ENCODE measurements at places on chromosomes 12 and 14.

- DNase-seq, result peak; percentile 58
Measured at GRCh38 chr14:75277815-75278421, 710 bp upstream of the FOS start.

GRCh38 chr12:47725893-47726292 is 603 bp upstream of the ENDOU start:
- no peak for DNase-seq

GRCh38 chr12:107356266-107356936 is 263.1 kb upstream of the CRY1 start:
- no peak for DNase-seq

GRCh38 chr12:6376079-6376869 is 911 bp upstream of the SCNN1A start:
- no peak for DNase-seq

GRCh38 chr14:93368996-93369712 is 22.2 kb downstream of the COX8C start:
- no peak for DNase-seq

GRCh38 chr12:56130876-56131275 is 2.8 kb downstream of the ESYT1 start:
- DNase-seq, result no peak

DNA sequence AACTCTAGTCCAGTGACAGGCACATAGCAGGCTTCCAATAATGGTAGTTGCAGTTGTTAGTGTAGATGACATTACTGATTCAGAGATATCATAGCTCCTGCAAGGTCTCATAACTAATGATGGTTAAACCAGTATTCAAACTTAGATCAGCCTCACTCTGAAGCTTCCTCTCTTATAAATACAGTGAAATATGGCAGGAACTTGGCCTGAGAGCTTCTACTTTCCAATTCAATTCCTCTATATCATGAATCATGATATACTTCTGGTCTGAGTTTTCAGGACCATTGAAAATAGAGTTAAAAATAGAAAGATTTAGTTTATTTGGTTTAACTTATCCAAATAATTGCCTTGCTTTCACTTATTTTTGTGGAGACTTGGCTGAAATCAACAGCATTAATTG is 167.5 kb upstream of the NOVA1 start:
- DNase-seq, result no peak

- DNase-seq, result no peak
Measured at GRCh38 chr12:107654873-107655272, 30.7 kb upstream of the PWP1 start.

GRCh38 chr14:69586404-69586803 is 11.7 kb upstream of the CCDC177 start:
- DNase-seq, result no peak

DNA sequence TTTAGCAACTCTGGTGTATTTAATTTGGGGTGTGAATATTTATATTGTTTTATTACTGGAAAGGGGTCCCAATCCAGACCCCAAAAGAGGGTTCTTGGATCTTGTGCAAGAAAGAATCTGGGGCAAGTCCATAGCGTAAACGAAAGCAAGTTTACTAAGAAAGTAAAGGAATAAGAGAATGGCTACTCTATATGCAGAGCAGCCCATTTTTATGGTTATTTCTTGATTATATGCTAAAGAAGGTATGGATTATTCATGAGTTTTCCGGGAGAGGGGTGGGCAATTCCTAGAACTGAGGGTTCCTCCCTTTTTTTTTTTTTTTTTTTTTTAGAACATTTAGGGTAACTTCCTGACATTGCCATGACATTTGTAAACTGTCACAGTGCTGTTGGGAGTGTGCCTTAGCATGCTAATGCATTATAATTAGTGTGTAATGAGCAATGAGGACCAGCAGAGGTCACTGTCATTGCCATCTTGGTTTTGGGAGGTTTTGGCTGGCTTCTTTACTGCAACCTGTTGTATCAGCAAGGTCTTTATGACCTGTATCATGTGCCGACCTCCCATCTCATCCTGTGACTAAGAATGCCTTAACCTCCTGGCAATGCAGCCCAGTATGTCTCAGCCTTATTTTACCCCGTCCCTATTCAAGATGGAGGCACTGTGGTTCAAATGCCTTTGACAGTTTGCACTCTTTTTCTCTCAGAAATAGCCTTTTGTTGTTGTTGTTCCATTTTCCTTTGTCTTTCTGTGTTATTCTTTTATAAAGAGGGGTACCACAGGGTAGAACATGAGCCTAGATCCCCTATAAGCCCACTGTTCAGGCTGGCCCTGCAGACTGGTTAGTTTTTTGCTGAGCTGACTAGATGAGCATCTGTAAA is 75.5 kb upstream of the DCD start:
- DNase-seq, result peak; percentile 38

DNA sequence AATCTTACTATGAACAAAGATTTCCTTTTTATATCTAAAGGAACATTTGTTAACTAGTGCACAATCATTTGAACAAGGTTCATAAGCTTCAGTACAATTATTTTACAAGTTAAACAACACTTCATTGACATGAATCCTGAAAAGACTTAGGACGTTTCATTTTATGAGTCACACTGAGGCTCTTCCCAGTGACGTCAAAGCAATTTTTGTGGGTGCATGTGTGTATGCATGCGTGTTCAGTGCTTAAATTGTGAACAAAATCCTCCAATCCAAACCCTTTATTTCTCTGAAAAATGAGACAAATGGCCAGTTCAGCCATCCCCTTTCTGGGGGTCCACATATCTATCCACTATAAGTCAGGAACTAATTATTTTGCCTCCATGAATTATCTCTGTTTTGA is 2.9 kb downstream of the LMNTD1 start:
- no peak for DNase-seq

GRCh38 chr12:54259194-54260011 is 20.5 kb downstream of the CBX5 start:
- DNase-seq, result peak; percentile 58

GRCh38 chr14:92774572-92774971 is 19.5 kb upstream of the GOLGA5 start:
- DNase-seq, result no peak

GRCh38 chr14:104767634-104767918 is 14.6 kb downstream of the SIVA1 start:
- DNase-seq, result no peak

- peak; percentile 33 for DNase-seq
Measured at GRCh38 chr12:56721721-56722120, 3.4 kb downstream of the NACA start.

Measured in hematopoietic multipotent progenitor cell treated with erythropoietin and hydrocortisone succinate and interleukin-3 and kit ligand, for 17 days (in vitro differentiated cells).